ENCODE measurements at places on chromosomes 5 and 9.

GRCh38 chr9:107033966-107034365, 171.0 kb downstream of the ZNF462 start:
- no peak for DNase-seq

GRCh38 chr9:32738501-32739172, 44.7 kb upstream of the TMEM215 start:
- DNase-seq: no peak

GRCh38 chr9:108478431-108479332, 377.1 kb downstream of the ACTL7B start:
- DNase-seq: no peak

DNA sequence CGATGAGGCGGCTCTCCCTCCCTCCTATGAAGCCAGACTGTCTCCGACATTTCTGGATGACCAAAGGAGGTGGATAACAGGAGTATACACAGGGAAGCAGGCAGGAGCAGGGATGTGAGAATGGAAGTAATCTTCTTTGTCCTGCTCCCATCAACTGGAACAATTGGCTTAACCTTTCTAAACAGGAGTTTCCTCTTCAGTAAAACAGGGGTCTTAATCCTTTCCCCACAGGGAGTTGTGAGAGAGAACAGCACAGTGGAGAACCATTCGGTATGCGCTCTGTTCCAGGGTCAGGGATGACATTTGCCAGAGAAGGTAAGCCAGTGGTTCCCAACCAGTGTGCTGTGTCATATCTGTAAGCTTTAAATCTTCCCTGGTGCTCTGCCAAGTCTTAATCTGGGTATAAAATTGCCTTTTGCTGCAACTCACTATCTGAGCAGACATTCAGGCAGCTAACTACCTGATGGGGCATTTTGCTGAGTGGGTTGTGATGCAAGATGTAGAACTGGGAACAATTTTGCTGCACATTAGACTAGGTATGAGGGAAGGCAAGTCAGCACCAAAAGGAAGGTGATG, 294.8 kb upstream of the KIF2A start:
- no peak for DNase-seq

DNA sequence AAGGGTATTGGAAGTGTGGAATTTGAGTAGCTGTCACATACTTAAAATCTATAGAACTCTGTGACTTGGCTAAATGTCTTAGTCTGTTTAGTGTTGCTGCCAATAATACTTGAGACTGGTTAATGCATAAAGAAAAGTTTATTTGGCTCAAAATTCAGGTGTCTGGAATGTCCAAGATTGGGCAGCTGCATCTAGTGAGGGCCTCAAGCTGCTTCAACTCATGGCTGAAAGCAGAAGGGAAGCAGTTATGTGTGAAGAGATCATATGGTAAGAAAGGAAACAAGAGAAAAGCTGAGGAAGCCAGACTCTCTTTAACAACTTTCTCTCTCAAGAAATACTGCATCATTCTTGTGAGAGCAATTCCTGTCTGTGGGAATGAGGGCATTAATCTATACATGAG, 1043.3 kb upstream of the CDH6 start:
- DNase-seq: no peak

GRCh38 chr5:180328296-180329137, 24.6 kb downstream of the GFPT2 start:
- peak; percentile 68 for DNase-seq

GRCh38 chr9:6197330-6197729, 18.3 kb upstream of the IL33 start:
- no peak for DNase-seq

- DNase-seq: no peak
These were observed 176.6 kb downstream of the ZNF462 start for GRCh38 chr9:107039542-107039941.

- no peak for DNase-seq
These were observed at the start of gene LCN1 for GRCh38 chr9:135520916-135521607. Gene LCN1, plus strand, starts transcription at chr9:135521440. Its CDS starts 58 bp downstream, at chr9:135521498.

GRCh38 chr9:136665704-136666371, 3.1 kb downstream of the EGFL7 start:
- DNase-seq: no peak

- no peak for DNase-seq
These were observed 152.1 kb downstream of the FSTL4 start for GRCh38 chr5:133460172-133460758.

GRCh38 chr5:140181525-140181924, 6.5 kb downstream of the CYSTM1 start:
- no peak for DNase-seq

GRCh38 chr9:108083160-108083750, 593.7 kb upstream of the KLF4 start:
- no peak for DNase-seq

GRCh38 chr5:126450346-126450745, 27.1 kb downstream of the GRAMD2B start:
- no peak for DNase-seq

- DNase-seq: no peak
These were observed 113.5 kb upstream of the PPP1R26 start for GRCh38 chr9:135366104-135366503.

DNA sequence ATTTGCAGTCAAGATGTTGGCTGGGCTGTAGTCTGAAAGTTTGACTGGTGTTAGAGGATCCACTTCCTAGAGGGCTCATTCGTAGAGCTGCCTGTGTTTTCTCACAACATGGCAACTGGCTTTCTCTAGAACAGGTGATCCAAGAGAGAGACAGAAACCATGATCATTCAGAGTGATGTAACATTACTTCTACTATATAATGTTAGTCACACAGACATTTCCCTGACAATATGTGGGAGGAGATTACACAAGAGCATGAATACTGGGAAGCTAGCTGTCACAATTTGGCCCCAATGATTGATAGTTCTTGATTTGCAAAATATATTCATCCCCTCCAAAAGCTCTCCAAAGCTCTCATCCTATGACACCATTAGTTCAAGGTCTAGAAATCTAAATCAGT, 10.9 kb upstream of the TMEM161B start:
- DNase-seq: no peak

- DNase-seq: no peak
These were observed 84.8 kb downstream of the WNK2 start for GRCh38 chr9:93268551-93269314.
